ENCODE measurements at places on chromosomes 2 and 18.

DNA sequence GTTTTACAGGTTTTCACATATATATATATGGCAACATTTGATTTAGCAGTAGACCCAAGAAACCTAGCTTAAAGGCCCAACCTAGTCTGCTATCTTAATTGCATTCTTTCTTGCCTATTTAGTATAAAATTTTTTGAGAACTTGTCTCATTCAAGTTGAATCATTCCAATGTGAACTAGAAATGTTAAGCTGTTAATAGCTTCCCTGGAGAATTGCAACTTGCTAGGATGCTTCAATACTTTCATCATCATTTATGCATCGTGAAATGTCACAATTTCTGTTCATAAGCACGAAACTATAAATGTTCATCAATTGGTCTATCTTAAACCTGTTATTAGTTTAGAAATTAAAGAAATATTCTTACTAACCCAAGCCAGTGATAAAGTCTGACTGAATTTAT is 217.6 kb downstream of the BABAM2 start:
- no peak for DNase-seq

DNA sequence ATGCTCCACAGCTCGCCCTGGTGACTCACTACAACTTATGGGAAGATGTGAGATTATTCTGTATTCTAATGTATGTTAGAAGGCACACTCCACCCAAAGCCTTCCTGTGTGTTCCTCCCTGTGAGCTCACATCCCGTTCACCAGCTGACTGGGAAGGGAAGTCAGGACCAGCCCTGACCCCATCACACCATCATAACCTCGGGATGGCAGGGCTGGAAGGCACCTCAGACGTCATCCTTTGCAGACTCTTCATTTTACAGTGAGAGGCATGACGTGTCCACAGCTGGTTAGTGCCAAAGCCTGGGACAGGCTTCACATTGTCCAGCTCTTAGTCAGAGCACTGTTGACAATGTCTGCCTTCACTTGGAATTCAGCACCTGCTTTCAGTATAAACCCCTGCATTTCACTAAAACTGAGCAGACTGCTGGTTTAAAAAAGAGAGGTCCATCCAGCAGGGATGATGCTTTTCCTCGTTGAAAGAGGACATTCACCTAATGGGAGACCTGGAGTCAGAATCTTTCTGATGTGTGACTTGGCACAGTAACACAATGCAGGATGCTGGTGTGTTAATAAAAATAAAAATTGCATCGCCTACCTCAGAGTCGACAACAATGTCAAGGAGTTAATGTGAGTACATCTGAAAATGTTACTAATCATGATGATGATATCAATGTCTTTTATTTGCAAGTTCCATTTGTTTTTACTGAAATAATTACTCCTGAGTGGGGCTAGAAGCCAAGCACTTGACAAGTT is 418.0 kb upstream of the TNP1 start:
- no peak for DNase-seq

GRCh38 chr2:79660557-79660956 is 147.7 kb downstream of the CTNNA2 start:
- DNase-seq: no peak

- no peak for DNase-seq
Observed at GRCh38 chr2:96866149-96866548, 3.7 kb downstream of the SEMA4C start.

GRCh38 chr2:28736034-28736433 is 15.6 kb upstream of the PPP1CB start:
- DNase-seq: no peak

GRCh38 chr2:209368914-209369313 is 54.9 kb upstream of the MAP2 start:
- no peak for DNase-seq

- DNase-seq: no peak
Observed at GRCh38 chr2:219126555-219126954, 34.1 kb downstream of the NHEJ1 start.

DNA sequence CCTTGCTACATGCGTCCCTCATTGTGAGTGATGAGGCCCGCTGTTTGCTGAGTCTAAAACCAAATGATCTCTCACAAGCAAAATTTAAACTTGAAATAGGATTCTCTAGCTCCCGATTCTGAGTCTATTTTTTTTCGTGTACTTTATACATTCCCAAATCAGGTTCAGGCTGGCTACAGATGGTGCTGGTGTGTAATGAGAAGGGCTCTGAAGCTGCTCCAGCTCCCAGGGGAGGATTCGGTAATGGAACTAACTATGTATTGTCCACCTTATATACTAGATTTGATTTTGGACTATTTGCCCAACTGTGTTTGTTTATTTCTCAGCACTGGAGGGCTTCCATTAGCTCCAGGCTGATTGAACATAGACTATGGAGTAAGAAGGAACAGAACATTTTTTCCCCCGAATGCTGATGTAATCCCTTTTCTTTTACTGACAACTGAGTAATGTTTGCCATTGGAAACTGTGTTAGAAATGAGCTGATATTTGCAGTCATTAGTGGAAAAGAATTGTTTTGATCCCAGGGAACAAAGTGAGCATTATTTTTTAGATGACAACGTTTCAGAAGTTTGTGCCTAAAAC is 274.0 kb upstream of the FIGN start:
- DNase-seq: no peak

DNA sequence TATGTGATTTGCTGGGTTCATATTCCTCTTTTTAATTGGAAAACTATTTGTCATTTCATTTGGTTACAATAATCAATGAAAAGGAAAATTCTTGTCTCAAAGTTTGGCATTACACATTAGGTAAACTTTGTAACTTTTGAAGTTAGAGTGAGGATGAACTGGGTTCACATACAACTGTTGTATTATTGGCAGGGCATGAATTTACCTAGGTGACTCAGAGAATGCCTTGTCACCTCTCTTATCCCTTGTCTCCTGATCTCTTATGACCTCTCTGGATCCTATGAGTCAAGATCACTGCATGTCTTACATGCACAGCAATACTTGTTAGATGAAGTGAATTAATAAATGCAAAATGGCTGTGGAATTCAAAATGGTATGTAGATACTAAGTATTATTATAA is 563.4 kb upstream of the GCFC2 start:
- DNase-seq: no peak

GRCh38 chr2:1504311-1504750 is 91.1 kb downstream of the TPO start:
- DNase-seq: no peak

GRCh38 chr2:75464348-75464946 is 96.3 kb downstream of the EVA1A start:
- DNase-seq: no peak

- DNase-seq: no peak
Observed at GRCh38 chr2:9753665-9754531, 89.4 kb upstream of the TAF1B start.

DNA sequence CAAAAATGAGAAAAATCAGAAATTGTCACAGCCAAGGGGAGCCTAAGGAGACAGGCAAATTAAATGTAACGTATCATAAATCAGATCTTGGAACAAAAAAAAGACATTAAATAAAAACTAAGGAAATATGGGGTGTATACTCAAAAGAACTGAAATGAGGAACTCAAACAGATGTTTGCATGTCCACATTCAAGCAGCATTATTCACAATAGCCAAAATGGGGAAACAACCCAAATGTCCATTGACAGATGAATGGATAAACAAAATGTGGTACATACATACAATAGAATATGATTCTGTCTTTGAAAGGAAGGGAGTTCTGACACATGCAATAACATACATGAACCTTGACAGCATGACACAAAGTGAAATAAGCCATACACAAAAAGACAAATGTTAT is 155.8 kb upstream of the KLF7 start:
- no peak for DNase-seq

GRCh38 chr2:161708350-161708975 is 84.2 kb downstream of the SLC4A10 start:
- DNase-seq: no peak

- DNase-seq: no peak
Observed at GRCh38 chr2:157180359-157180758, 77.1 kb upstream of the GALNT5 start.

- DNase-seq: no peak
Observed at GRCh38 chr2:69212238-69213028, 174.6 kb downstream of the GFPT1 start.

GRCh38 chr2:38720613-38721241 is 30.4 kb downstream of the SRSF7 start:
- DNase-seq: no peak

- no peak for DNase-seq
Observed at GRCh38 chr2:54310961-54311360, 54.9 kb upstream of the TSPYL6 start.

DNA sequence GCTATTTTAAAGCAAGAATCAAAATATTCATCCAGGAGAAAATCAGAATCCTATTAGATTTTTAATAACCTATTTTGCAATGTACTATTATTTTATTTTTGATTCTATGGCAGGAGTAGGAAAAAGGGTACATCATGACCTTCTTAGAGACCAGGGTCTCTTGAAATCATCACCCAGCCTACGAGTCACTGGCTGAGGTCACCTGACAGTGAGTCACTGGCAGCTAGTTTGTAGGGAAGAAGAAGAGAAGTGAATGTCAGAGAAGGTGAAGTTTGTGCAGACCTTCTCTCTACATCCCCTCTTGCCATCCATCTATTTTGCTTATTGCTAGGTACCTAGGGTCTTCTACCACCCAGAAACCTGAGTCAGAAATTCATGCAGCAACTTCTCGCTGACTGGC is 144.2 kb downstream of the ALK start:
- no peak for DNase-seq

GRCh38 chr18:32258558-32259204 is 68.8 kb downstream of the MEP1B start:
- DNase-seq: no peak

All from left renal cortex interstitium (tissue), 4 donors.